ENCODE measurements at places on chromosomes 1 and 21. TPM values are rescaled to one million over a fixed set of nuclear protein-coding genes. Genes with fewer than 3 reads are reported as not detected.

REG4 gene
- total RNA-seq: not detected

DCST2 gene
- total RNA-seq: 1.6 TPM

KIF26B gene
- total RNA-seq: 0.07 TPM

AMPD1 gene
- total RNA-seq: not detected

ELAVL4 gene
- total RNA-seq: 0.10 TPM

SYDE2 gene
- total RNA-seq: 5.2 TPM

UBE2J2 gene
- 49.6 TPM for total RNA-seq

CR1L gene
- not detected for total RNA-seq

CFAP298 gene
- total RNA-seq: 44.5 TPM

LCE2B gene
- total RNA-seq: not detected

TMEM53 gene
- 2.3 TPM for total RNA-seq

DNA sequence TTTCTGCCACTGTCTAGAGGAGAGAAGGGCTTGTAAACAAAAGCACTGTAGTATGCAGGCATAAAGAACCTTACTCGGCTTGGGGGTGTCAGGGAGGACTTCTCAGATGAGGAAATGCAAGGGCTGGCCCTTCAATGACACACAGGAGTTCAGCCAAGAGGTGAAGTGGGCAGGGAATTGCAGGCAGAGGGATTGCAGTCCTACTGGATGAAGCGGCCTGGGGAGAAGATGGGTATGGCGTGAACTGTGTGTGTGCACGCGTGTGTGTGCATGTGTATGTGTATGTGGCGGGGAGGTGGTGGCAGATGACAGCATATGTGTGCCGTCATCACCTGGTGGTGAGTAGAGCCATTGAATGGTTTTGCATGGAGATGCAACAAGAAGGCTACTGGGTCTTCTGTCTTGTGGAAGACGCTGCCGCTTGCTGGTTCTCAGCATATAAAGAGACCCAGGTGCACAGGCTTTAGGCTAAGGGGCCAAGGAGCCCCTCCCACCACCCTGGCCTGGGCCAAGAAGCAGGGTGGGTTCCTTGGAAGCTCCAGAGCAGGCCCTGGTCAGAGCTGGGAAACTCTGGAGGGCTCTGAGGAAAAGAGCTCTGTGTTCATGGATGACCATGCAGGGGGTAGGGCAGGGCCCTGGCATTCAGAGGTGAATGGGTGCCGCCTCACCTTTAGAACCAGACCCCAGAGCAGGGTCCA lies 4.1 kb upstream of the EPS8L3 start:
- no peak for DNase-seq

DNA sequence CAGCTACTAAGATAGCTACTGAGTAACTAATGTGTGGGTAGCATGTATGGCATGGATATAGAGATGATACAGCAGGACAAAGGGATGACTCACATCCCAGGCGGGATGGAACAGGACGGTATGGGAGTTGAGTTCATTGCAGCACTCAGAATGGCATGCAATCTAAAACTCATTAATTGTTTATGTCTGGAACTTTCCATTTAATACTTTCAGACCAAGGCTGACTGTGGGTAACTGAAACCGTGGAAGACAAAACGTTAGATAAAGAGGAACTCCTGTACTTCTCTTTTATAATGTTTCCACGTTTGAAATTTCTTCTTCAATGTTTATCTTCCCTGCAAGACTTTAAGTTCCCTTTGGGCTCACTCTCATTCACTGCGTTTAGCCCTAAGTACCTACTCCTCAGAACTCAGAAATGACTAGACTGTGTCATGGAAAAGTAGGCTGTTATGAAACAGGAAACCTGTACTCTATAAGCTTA lies 151.9 kb downstream of the MAGI3 start:
- DNase-seq: no peak

DNA sequence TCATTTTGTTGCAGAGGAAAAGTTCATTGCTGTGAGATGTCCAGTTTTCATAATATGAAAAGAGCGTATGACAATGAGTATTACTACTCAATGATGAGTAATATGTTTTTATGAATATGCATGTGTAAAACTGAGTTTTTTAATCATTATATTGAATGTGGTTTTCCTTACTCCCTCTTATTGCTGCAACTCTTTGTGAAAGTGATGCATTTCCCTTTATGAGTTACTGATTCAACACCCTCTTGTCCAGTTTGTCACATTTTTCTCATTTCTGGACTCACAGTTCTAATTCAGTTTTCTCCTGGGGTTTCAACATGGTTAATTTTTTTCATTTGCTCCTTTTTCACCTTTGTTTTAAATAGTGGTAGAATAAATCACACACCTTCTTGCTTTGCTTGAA lies 35.2 kb upstream of the KCNJ15 start:
- no peak for DNase-seq

DNA sequence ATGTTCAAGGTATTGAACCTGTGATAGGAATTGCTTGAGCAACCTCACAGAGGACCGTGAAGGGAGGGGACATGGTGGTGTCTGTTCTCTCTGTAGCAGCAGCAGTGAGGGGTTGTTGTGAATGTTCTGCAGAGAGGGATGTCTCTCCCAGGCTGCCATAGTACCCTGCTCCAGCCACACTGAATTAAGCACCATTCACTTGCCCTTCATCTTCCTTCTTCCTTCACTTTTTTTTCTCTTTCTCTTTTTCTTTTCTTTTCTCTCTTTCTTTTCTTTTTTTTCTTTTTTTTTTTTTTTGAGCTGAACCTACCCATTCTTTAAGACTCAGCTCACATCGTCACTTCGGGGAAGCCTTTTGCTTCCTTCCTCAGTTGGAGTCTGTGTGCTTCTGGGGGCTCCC lies 89.5 kb downstream of the CNIH3 start:
- no peak for DNase-seq

DNA sequence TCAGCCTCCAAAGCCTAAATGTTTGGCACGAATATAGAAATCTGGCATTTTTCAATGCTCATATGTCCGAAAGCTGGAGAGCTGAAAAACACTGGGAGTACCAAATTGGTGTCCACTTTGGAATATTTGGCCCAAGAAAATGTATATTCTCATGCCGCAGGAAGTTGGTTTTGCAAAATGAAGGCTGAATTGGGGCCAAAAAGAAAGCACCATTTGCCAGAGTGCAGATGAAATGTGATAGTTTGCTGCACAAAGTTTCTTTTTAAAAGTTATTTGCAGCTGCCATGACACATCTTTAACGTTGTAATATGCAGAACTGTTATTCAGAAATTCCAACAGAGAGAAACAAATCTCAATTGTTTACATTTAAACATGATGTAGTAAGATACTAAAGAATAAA lies 124.2 kb upstream of the LYPLAL1 start:
- no peak for DNase-seq

DNA sequence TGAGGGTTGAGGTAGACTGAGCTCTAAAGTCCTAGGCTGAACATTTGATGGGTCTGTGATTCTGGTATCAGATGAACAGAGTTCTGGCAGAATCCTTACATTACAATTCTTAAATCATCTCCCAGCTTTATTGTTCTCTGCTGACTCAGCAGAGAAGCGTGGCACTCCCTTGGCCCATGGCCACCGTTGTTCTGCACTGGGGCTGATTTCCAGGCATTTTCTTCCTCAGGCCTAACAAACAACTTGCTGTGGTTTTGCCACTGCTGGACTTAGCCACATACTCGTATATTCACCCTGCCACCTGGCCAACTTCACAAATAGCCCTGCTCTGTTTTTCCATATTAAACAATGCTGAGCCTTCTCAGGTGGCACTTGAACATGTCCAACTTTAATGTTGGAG lies 223.2 kb downstream of the TNR start:
- DNase-seq: no peak

DNA sequence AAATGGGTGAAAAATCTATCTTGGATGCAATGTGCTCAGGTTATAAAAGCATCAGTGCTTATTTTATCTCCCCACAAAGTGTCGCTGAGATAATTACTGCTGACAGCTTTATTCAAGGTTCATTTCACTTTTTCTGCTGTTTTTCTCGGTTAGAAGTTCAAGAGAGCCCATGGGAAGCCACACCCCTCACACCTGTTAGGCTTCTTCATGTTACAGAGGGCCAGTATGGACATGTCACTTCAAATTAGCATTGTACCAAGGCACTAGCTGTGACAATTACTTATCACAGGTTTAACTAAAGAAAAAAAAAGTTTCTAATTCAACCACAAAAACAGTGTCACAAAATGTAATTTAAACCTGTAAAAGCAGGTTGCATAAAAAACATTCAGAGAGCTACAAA lies 187.3 kb upstream of the DMRTA2 start:
- no peak for DNase-seq

DNA sequence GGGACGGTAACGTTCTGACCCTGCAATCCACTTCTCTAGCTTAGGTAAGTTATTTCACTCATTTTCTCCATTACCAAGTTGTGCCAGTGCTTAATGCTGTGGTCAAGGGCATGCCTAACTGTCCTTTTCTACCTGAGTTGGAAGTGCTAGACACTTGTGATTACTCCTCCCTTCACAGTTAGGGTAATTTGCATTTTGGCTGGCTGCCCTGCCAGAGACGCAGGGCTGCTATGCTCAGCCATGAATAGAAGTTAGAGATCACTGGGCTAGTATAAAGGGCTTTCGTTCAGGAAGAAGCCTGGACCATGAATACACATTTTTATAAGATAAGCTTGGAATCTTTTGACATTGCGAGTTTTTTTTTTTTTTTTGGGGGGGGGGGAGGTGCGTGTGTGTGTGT lies 633.2 kb upstream of the NEGR1 start:
- no peak for DNase-seq

DNA sequence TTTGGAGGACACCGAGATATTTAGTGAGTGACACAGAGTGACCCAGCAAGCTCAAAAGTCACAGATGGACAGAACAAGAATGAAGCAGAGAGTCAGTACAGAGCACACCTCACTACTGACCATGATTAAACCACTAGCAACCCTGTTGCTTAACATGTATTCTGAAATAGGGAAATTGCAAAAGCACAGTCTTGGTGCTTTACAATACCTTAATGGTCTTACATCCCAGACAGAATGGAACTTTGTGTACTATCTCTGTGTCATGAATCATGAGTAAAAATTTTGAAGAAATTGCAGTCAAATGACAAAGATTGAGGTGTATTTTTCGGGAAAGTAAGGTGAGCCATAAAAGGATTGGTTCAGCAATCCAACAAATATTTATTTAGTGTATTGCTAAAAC lies 2.7 kb upstream of the SAMSN1 start:
- DNase-seq: no peak

GRCh38 chr1:3431266-3431665 lies 23.2 kb upstream of the ARHGEF16 start:
- DNase-seq: no peak

GRCh38 chr21:44929799-44930542 lies 9.3 kb upstream of the ITGB2 start:
- no peak for DNase-seq

DNA sequence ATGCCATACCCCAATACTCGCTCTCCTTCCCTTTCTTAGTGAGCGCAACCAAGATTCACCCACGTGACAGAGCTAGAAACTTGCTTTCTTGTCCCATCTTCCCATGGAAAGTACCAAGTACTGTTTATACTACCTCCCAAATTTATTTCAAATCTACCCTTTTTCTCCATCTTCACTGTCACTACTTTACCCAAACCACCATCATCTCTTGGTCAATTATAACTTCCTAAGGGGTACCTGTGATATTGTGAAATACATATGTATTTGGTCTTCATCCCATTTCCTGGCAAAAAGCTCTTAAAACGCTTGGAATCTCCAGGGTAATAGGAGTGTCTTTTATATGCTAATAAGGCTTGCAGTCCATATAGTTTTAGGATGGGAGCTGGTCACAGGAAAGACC lies 8.2 kb downstream of the DRAM2 start:
- no peak for DNase-seq

DNA sequence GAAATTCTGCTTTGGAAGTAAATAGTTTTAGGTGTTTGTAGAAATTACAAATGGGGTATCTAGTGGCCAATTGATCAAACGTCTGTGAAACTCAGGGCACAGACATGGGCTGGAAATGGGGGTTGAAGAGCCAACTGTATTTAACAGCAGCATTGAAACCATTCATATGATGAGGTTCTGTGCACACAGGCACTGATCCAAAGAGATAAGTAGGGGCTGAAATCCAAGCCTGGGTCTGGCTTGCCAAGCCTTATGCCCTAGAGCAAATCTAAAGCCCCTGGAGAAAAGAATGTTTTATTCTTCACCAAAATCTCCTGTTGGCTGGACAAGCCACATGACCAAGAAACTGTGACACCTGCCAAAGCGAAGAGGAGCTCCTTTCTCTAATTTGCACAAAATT lies 67.6 kb upstream of the ST6GALNAC5 start:
- DNase-seq: no peak

GRCh38 chr1:228339766-228340685 lies 66.6 kb downstream of the TRIM11 start:
- DNase-seq: no peak
